Mammary microvascular endothelial cell (primary cell): ENCODE measurements at places on chromosomes 13 and 19. TPM values are rescaled to one million over a fixed set of nuclear protein-coding genes. Genes with fewer than 3 reads are reported as not detected.

C19orf18 gene
- 0.13 TPM in 1 of 2 replicates, not detected in the other for total RNA-seq

ZNF665 gene
- 1.7 and 6.7 TPM in 2 replicates for total RNA-seq

PDX1 gene
- not detected in 2 replicates for total RNA-seq

KCNRG gene
- 0.34 TPM in 1 of 2 replicates, not detected in the other for total RNA-seq

ZNF571 gene
- 1.6 and 1.8 TPM in 2 replicates for total RNA-seq

EXOSC5 gene
- 24.9 and 27.6 TPM in 2 replicates for total RNA-seq

BEST2 gene
- not detected in 2 replicates for total RNA-seq
